ENCODE measurements at places on chromosomes 2 and 18.

DNA sequence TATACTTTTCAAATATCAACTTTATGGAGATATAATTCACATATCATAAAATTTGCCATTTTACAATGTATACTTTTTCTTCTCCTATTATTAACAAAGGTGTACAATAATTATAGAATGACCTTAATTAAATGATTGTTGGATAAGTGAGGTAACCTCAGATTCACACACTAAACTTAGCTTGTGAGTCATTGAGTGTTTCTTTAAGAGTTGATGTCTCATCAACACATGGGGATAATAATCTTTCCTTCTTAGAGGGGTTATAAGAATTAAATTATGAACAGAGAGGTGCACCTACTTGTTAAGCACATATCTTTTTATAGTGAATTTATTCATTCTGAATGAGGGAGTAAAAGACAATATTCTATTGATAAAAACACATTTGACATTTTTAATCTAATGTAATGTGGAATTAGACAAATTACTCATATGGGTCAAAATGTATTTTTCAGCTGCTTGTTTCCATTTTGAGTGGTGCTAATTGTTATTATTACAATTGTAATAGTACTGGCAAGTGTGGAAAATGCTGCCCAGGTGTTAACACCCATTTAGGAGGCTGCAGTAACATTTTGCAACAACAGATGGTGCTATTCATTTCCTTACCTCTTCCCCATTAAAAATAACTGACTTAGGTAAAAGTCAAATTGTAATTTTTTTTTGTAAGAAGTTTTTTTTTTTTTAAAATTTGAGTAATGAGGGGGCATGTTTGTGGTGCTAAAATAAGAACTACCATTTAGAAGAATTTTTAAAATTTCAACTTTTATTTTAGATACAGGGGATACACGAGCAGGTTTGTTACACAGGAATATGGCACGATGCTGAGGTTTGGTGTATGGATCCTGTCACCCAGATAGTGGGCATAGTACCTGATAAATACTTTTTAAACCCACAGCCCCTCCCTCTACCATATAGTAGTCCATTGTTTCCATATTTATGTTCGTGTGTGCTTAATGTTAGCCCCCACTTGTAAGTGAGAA, 32.1 kb upstream of the DYNAP start:
- peak; percentile 2 for DNase-seq

DNA sequence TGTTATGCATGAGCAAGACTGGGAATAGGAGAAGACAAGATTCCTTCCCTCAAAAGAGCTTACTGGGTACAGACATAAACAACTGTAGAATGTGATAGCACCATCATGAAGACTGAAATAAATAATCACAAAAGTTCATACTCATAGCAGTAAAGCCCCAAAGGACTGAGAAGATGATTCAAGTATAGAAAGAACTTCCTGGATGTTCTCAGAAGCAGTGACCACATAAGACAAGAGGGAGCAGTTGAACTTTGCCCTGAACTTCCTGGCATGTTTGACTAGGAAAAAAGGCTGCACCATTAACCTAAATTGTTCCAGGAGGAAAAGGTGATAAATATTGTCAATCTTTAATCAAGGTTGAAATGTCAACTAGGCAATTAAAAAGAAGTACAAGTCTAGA, 57.8 kb upstream of the CCDC141 start:
- DNase-seq: no peak

DNA sequence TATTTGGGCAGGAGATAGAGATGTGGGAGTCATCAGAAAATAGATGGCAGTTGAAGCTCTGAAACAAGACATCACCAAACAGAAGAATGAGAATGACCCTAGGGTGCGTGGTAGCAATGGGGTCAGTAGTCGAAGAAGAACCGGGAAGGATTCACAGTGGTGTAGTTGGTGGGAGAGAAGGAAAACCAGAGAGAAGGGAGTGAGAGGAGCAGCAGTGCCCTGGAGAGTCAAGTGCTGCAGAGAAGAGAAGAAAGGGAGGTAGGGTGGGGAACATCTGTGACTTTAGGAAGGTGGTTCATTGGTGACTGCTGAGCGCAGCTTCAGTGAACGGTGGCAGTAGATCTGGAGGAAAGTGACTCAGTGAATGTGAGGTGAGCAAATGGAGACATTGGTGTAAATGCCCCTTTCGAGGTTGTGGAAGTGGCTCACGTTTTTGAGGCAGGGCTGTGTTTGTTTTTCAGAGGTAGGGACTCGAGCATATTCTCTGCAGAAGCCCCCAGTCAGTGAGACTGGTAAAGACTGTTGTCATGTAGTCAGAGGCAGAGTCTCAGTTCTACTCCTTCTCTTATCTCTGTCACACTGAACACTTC, 36.4 kb downstream of the CDC42EP3 start:
- no peak for DNase-seq

DNA sequence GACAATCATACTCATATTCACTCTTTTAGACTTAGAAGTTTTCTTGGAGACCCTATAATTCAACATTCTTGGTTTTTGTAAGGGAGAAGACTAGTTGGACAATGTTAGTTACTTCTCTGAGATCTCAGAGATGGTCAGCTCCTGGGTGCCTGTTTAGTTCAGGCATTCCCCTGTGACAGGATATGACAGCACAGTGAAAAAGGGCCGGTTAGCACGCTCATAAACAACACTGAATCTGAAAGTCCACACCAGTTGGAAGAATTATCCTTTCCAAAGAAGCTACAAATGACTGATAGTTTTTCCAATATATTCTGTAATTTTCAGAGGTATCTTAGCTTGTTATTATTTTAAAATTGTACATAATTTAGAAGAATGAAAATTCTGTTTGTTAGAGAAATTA, 75.7 kb downstream of the ADAM23 start:
- DNase-seq: no peak

DNA sequence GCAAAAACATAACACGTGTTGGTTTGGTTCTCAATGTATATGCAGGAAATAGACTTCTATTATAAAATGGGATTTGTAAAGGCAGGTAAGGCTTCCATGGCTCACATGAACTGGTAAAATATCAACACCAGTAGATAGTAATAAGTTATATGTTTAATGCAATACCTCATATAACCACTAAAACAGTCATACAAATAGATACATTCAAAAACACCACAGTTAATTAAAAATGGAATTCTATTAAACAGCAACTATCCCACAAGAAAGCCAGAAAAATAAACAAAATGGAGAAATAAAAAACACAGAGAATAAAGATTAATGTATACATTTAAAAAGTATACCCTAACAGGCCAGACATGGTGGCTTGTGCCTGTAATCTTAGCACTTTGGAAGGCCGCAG, 243.8 kb upstream of the LRATD1 start:
- DNase-seq: no peak

DNA sequence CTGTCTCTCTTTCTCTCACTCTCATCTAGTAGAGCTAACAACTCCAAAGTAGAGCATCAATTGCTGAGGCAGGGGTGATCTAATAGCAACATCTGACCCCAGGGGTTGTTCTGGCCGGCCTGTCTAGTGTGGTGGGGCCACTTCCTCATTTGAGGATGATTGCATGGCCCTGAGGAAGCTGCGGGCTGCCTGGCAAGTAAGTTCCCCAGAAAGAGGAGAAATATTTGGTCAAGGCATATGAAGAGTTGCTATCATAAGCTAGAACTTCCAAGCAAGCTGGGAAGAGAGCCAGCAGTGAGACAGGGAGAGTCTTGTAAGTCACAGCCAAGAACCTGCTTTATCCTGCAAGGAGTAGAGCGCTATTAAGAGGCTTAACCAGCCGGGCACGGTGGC, 50.8 kb upstream of the TMEM87B start:
- DNase-seq: peak; percentile 97

GRCh38 chr18:53941601-53942338, 282.7 kb downstream of the MBD2 start:
- no peak for DNase-seq

GRCh38 chr2:144082327-144082726, 437.6 kb downstream of the ZEB2 start:
- no peak for DNase-seq

DNA sequence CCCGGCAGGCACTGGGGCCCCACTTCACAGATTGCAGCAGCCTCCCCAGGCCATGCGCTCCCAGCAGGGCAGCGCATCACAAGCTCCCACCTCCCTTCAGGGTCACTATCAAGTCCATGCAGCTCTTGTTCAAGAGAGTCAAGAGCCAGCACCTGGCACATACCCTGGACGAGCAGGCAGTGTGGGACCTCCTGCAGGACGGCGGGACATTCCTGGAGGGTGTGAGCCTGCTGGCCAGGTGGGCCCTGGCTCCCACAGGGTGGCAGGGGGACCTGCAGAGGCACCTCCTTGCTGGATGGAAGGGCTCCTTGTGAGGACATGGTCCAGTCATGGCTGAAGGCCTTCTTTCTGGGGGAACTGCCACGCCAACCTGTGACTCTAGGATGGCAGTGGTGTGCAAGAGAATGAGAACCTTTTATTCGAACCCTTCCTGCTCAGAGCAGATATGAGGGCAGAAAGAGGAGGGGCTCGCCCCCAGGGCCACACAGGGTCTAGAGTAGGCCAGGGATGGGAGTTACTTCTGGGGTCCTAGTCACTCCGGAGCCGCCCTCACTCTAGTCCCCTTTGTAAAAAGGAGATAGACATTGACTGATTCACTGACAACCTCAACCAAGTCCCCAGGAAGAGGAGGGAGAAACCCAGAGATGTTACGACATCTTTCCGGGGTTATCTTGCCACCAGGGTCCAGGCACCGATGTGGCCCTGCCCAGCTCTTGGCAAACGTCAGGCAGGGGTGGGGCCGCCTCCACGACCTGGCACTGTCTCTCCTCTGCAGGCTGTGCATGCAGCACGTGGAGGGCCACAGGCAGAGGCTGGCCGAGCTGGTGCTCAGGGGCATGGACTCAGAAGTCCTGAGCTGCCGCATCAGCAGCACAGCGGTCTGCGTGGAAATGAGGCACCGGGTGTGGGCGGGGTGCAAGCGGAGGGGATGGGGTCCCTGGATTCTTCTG, 31.3 kb downstream of the HJURP start:
- no peak for DNase-seq

DNA sequence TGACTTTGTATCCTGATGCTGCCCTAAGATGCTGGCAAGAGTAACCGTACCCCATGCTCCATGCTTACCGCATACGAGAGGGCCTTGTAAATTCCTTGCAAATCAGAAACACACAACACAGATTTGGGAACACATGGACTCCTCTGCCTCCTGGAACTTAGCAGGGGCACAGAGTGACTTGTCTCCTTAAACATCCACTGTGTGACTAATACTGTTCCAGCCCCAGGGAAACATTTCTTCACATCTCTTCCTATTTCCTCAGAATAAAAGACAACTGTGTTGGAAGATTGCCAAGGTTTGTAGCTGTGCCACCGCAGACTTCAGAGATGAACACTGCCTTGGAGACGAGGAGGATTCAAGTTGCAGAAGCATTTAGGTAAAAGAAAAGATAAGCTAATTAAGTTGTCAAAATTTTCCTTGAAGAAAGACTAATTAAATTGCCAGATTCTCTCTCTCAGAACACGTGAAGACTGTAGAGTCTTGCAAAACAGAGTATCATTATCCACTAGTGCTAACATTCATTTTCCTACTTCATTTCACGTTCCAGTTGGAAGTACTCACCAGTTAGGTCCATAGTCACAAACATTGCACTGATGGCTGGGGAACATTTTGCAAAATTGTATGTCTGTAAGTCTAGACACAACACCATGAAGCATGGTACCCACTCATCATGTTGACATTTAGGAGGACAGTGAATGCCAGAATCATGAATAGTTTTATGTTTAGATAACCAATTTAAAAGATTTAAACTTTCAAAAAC, 188.8 kb downstream of the TSN start:
- peak; percentile 20 for DNase-seq

DNA sequence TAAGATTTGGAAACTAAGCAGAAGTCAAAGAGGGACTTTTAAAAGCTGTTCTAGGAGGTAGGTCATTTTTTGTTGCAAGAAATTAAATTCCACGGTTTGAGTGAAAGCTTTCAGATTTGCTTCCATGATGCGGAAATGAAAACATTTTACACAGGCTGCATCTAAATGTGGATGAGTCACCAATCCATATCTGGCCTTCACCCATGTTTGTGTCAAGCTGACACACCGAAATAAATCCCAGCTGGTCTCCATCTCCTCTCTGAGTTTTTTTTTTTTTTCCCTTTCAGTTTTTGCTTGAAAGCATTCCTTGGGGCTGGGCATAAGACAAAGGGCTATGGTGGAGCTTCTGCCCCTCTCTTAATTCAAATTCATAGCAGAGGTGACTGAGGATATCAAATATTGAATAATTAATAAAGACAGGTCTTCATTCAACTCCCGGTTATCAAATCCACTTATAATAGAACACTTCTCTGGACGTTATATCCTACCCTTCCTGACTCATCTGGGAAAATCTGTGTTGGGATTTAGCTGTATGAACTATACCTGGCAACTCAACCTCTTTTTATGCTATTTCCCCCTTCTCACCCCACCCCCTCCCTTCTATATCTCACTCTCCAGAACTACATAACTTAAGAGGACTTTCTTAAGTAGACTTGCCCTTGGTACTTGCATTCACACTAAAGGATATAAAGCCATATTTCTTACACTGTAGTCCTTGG, 558.3 kb upstream of the GCFC2 start:
- no peak for DNase-seq

- no peak for DNase-seq
Measured at GRCh38 chr18:51128533-51128932, 68.9 kb downstream of the MEX3C start.

DNA sequence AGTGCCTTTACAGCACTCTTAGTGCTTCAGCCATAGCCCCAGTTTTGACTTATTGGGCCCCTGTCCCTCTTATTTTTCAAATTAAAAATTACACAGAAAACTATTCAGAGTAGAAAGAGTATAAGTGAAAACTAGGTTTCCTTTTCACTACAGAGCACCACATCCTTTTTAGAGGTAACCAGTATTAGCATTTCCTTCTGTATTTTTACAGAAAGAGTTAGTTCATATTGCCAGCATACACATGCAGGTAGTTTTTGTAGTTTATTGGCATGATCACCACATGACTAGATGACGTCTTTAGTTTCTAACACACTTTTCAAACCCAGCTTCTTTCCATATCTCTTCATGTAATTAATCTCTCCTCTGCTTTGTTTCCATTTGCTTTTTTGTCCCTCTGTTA, 66.4 kb downstream of the UBE2E3 start:
- DNase-seq: no peak

GRCh38 chr2:43125090-43125998, 101.1 kb downstream of the ZFP36L2 start:
- no peak for DNase-seq

GRCh38 chr18:5894611-5895298, 567 bp downstream of the TMEM200C start:
- no peak for DNase-seq

DNA sequence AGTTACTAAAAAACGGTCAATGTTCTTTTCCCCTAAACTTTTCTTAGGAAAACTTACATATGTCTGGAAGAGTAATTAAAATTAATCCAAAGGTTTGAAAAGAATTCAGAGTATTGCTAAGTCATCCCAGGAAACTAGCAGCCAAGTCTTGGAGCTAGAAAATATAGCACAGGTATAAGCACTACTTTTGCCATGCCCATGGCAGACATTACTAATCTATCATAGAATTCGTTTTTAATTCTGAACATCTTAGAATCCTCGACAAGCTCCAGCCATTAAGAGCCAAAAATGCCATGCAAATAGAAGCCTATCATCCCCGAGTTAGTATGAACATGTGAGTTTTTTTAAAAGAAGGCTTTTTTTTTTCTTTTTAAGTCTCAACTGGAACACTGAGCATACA, 395.0 kb downstream of the ZEB2 start:
- no peak for DNase-seq

All from inflammatory macrophage treated with lipopolysaccharide for 4 hours (primary cell).